T-cell (primary cell): ENCODE measurements at places on chromosomes 11 and 22.

GRCh38 chr11:113278481-113278880 lies 35.9 kb upstream of the TTC12 start:
- no peak for DNase-seq

- no peak for DNase-seq
Observed at GRCh38 chr11:829176-829846, 1.6 kb downstream of the CRACR2B start.

- DNase-seq, result no peak
Observed at GRCh38 chr11:93020248-93021046, 51.0 kb downstream of the MTNR1B start.

DNA sequence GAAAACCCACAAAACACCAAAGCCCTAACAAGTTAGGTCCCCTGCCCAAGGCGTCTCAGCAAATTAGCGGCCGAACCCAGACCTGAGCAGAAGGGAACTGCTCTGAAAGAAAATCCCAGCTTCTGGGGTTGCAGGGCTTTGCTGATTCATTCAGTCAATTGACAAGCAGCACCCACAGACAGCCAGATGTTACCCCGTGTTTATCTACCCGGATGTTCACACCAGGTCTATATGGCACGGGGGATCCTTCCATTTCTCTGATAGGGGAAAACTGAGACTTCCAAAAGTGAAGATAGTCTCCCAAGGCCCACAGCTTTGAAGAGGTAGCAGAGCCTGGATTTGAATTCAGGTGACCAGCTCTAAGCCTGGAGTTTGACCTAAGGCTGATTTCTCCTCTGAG lies 14.0 kb upstream of the OAF start:
- DNase-seq, result no peak

GRCh38 chr22:16783930-16784354 lies 41.3 kb downstream of the XKR3 start:
- no peak for DNase-seq
